ENCODE measurements at places on chromosomes 2 and 18.

GRCh38 chr18:70452501-70452900 is 163.7 kb downstream of the SOCS6 start:
- no peak for DNase-seq

- DNase-seq = no peak
Observed at GRCh38 chr18:62729487-62730386, 14.4 kb downstream of the PHLPP1 start.

DNA sequence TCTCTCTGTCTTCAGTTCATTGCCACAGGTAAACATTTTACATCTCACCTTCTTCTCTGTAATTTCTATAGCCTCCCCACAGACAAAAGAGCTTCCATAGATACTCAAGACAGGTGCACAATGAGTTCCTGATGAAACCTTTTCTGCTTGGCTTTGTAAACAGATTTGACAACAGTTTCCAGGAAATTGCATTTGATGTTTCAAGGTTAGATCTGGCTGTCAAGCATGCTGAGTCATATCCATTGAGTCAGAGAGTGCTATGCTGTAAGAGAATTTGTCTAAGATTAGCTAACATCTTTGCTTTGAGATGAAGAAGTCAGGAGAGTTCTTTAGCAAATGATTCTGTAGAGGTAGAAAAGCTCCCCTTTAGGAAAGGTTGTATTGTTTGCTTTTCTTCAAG is 40.6 kb upstream of the MAP2 start:
- no peak for DNase-seq

GRCh38 chr2:109530712-109531111 is 83.1 kb downstream of the SEPTIN10 start:
- no peak for DNase-seq

GRCh38 chr2:211836409-211836808 is 702.2 kb downstream of the ERBB4 start:
- no peak for DNase-seq

DNA sequence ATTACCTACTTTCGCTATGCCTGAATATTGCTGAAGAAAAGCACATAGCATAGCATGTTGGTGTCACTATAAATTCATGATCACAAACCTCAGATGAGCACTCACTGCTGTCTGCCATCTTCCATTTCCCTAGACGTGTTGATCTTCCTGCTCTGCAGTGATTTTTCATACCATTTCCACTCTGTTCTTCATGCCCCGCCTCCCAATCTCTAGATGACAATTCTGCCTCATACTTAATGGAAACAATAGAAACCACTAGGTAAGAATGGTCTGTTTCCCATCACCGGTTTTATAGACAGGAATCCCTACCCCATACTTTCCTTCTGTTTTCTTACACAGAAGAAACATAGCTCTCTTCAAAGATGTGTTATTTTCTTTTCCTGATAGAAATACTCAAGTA is 63.8 kb downstream of the PIK3C3 start:
- no peak for DNase-seq

GRCh38 chr2:105862843-105863242 is 118.1 kb downstream of the NCK2 start:
- DNase-seq = no peak

DNA sequence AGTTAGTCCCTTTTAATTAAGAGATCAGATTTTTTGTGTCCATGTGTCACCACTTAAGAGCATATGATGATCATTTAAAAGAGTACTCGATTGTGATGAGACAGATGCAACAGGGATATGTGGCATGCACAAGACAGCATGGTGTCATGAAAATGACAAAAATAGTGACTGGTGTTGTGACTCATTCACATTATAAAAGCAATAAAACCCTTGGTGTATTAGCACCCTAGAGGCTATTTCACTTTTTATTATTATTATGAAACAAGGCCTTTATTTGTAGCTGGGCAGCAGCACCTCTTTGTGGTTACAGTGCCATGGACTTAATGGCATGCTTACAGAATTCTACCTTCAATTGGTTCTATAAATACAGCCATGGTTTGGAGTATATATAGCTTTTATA is 1296.0 kb upstream of the ZEB2 start:
- no peak for DNase-seq

DNA sequence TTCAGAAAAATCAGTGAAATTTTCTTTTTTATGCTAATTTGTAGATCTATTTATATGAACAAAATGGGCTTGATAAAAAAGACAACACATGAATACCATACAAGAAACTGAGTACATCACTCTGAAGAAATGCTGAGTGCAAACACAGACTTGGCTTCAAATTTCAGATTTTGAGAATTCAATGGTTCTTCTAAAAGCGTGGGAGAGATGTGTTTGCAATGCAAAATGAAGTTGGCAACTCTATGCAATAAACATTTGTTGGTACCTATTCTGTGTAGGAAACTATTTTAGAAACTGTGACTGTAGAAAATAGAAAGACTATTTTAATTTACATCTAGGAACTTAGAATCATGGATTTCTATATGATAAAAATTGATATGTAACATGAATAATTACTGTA is 1834.1 kb upstream of the CELF4 start:
- DNase-seq = no peak

- DNase-seq = no peak
Observed at GRCh38 chr2:10282611-10283105, 20.0 kb upstream of the HPCAL1 start.
